ENCODE measurements at places on chromosomes 16 and 17.

DNA sequence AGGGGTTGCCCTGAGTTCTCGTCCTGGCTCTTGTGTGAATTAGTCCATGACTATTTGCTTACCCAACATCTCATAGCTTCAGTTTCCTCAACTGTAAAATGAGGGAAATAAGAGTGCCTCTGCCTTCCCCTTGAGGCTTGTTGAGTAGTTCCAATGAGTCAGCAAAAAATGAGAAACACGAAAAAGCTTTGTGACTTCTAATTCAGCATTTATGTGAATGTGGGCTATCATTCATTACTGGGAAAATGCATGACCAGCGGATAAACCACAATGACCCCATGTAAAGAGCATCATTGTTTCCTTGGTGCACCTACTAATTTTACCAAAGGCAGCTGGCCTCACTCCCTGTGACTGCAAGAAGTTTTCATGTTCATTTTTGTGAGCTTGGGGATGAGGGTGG lies 374.6 kb upstream of the HSBP1 start:
- no peak for DNase-seq

GRCh38 chr17:29341726-29342125 lies 47.8 kb upstream of the NUFIP2 start:
- DNase-seq, result no peak

- no peak for DNase-seq
Observed at GRCh38 chr16:2072926-2073325, 25.1 kb downstream of the TSC2 start.

DNA sequence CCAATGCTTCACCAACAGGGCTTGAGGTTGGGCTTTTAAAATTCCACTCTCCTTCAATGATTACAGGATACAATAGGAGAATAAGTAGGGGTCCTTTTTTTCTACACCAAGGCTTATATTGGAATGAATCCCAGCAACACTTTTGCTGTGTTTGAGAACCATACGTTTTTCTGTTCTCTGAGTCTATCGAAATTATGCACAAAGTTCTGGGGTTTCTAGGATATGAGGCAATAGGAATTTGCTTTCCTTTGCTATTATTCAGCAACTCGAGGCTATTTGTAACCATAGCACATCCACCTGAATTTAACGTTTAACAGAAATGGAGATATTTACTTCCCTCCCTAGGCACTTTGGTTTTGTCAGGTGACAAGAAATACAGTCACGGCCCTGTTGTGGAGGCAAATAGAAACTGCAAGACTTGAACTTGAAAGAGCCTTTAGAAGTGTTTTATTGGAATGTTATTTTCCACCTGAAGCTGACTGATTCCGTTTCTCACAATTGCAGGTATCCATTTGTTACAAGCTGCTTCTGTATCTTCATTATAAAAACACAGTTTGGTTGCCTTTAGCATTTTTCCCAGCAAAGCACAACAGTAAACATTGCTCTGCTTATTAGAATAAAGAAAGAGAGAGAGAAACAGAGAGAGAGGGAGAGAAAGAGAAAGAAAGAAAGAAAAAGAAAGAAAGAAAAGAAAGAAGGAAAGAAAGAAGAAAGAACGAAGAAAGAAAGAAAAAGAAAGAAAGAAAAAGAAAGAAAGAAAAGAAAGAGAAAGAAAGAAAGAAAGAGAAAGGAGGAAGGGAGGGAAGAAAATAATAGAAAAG lies 109.6 kb downstream of the HS3ST3A1 start:
- no peak for DNase-seq

GRCh38 chr17:67059372-67059771 lies 15.0 kb downstream of the CACNG1 start:
- DNase-seq, result no peak

DNA sequence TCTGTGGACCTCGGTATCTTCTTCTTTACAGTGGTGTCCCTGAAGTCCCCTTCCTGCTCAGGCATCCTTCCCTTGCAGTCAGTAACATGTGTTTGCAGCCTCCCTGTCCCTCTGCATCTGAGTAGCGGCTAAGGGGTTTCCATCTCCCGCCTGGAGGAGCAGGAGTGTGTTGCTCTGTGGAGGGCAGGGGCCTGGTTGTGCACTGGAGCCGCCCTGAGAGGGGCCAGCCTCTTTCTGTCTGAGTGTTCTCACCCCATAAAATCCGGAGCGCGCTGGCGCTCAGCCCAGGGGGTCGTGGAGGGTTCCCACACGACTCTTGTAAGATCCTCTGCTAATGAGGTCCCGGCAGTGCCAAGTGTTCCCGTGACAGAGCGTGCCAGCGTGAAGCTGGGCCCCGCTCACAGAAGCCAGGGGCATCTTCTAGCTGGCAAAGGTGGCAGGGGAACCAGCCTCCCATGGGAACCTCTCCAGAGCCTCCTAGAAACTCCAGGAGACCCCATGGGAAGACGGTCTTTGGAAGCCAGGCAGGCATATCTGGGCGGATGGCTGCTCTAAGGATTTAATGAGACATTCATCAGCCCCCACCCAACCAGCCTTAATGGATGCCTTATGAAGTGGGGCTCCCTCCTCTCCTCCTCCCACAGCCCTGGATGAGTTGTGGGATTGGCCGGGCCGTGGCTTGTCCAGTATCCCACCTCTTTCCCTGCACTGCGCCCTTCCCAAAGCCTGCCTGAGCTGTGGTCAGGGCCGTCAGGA lies 91.4 kb upstream of the GSE1 start:
- DNase-seq, result no peak

- DNase-seq, result no peak
Observed at GRCh38 chr16:4110065-4110464, 6.2 kb downstream of the ADCY9 start.

DNA sequence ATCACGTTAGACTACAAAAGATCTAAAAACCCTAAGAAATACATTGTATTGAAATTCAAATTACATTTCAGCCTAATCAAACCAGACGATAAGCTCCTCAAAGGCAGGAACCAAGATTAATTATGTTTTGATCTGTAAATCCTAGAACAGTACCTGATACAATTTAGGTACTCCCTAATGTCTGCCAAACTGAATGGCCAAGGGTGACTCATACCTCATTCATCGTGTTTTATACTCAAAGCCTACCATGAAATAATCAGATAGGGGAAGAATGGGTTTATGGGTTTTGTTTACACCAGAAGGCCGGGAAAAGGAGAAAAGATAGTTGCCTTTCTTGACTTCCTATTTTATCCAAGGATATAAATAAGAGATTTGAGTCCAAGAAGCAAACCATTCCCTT lies 19.3 kb downstream of the MMD start:
- no peak for DNase-seq

DNA sequence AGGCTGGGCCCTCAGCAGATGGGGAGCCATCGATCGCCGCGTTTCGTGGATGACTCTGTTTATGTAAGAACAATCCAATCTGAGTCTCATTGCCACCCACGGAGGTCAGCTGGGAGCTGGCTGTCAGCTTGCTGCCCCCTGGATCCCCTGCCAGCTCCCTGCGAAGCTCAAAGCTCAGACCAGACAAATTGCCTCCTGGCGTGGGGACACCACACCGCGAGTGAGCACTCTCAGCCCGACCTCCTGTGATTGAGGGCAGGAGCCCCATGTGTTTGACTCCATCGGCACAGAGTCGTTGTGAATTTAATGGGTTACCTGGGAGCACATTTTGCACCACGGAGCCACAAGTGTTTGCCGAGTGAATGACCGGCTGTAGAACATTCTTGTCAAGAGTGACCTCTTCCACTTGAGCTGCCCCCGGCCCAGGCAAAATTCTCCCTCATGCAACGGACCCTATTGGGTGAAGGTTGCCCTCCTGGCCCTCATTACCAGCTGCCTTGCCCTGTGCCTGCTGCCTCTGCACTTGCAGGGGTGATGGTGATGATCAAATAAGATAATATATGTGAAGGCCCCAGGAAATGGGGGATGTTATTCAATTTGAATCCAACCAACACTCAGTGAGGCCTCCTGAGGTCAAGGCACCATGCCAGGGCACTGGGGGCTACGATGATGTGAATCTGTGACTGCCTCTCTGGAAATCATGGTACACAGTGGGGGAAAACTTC lies 7.6 kb upstream of the GFAP start:
- no peak for DNase-seq

GRCh38 chr17:74768069-74768762 lies 7.9 kb downstream of the NAT9 start:
- DNase-seq, result no peak

GRCh38 chr17:44038604-44039011 lies 23.8 kb upstream of the TMEM101 start:
- no peak for DNase-seq

DNA sequence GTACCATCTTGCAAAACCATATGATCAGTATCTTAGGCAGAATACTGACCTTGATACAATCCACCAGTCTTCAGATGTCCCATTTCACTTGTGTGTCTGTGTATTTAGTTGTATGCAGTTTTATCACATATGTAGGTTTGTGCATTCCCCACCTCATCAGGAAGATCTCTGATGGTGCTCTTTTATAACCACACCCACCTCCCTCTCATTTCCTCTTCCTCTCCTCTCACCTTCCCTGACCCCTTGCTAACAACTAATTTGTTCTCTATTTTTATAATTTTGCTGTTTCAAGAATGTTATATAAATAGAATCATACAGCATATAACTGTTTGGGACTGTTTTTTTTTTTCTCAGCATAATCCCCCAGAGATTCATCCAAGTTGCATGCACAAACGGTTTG lies 52.0 kb upstream of the ACSM2B start:
- DNase-seq, result no peak

GRCh38 chr16:4404247-4404966 lies 12.0 kb downstream of the CORO7 start:
- peak; percentile 40 for DNase-seq

- no peak for DNase-seq
Observed at GRCh38 chr16:72159801-72160200, 12.2 kb downstream of the PMFBP1 start.

- DNase-seq, result no peak
Observed at GRCh38 chr17:73478334-73478733, 165.9 kb downstream of the SDK2 start.

GRCh38 chr16:83878838-83879237 lies 20.1 kb upstream of the MLYCD start:
- no peak for DNase-seq

GRCh38 chr16:491220-491919 lies 36.1 kb upstream of the CAPN15 start:
- no peak for DNase-seq

GRCh38 chr17:1315409-1315808 lies 35.9 kb downstream of the TRARG1 start:
- no peak for DNase-seq

DNA sequence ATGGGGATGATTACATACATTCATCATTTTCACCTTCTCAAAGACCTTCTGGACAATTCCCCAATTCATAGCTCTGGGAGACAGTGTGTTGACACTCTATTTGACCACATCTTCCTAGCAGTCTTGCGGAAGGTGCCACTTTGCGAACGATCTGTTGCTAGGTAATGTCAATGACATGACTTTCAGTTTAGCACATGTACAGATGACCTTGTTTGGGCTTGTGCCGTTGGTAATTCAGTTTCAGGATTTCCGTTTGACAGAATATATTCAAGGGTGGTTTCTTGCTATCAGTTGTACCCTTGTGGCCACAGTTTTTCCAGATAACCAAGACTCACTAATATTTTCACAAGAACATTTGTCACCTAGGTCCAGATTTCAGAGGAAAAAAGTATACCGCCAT lies 478.2 kb downstream of the WWOX start:
- DNase-seq, result peak; percentile 13

GRCh38 chr17:46044286-46044928 lies 45.4 kb downstream of the STH start:
- peak; percentile 42 for DNase-seq

DNA sequence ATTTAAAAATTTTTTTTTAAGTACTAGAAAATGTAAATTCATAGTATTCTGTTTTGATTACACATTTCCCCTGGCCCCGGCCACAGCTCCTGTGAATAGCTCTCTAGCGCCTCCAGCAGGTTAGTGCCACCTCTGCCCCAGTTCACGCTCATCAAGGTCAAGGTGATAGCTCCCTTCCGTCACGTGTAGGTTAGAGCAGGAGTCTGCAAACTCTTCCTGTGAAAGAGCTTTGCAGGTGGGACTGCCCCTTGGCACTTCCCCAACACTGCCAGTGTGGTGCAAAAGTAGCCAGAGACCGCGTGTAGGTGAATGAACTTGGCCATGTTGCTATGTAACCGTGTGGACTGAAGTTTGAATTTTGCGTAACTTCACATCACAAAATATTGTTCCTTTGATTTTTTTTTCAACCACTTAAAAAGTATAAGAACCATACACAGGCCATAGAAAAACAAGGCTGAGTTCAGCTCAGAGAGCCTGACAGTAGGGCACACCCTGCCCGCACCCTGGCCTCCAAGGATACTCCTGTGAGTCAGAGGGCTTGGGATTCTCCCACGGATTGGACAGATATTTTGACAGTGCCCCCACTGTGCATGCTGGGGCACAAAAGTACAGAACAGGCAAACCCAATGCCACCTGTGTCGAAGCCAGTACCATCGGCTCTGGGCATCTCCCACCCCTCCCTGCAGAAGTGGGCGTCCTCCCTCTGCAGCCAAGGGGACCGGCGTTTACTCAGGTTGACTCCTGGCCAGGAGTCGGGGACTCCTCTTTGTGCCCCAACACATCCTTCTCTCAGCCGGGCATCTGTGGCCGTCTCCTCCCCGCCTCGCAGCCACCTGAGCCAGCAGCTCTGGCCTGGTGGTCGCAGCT lies 92.0 kb upstream of the CHMP6 start:
- DNase-seq, result peak; percentile 83

DNA sequence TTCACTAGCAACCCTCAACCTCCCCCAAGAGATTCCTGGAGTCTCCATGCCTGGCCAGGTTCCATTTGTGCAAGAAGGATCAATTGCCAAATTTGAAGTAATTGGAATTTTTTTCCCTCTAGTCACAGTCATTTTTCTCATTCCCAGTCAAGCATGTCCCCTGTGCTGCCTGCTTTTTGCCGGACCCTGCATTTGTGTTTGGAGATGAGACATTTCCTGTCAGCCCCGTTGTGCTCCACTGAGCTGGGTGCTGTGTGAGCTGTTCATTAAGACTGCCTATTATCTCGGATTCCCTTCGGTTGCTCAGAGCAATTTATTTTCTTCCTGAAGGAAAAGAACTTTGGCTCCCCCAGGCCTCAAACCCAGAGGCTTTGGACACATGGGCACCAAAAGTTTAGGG lies 201.0 kb upstream of the NLRP1 start:
- DNase-seq, result no peak

GRCh38 chr17:36608794-36609497 lies 7.6 kb downstream of the MRM1 start:
- DNase-seq, result no peak

GRCh38 chr16:46607529-46607928 lies 13.7 kb downstream of the SHCBP1 start:
- peak; percentile 38 for DNase-seq

GRCh38 chr16:11627822-11628457 lies 40.3 kb upstream of the SNN start:
- DNase-seq, result no peak

- no peak for DNase-seq
Observed at GRCh38 chr17:73400915-73401545, 89.2 kb upstream of the CDC42EP4 start.
